Thoracic aorta (tissue), 2 donors: ENCODE measurements at places on chromosomes 7 and 10. TPM values are rescaled to one million over a fixed set of nuclear protein-coding genes. Genes with fewer than 3 reads are reported as not detected.
A peak's percentile ranks its signal among the peaks of the same experiment; 100 is the strongest.

DNA sequence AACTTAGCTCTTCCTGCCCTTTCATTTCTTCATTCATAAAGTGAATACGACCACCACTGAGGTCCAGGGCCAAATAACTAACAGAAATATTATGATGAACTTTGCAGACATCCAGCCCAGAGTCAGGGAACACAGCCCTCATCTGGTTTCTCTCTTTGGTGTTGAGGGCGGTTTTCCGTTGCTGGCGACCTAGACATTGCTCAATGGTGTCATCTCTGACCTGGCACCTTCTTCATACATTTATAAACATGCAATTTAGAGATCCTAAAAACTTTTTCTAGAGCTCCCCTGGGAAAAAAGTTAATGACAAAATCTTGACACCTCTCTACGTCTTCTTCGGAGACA lies 324 bp upstream of the TET1 start:
- no peak for DNase-seq

The NKX6-2 gene
- not detected for total RNA-seq

DNA sequence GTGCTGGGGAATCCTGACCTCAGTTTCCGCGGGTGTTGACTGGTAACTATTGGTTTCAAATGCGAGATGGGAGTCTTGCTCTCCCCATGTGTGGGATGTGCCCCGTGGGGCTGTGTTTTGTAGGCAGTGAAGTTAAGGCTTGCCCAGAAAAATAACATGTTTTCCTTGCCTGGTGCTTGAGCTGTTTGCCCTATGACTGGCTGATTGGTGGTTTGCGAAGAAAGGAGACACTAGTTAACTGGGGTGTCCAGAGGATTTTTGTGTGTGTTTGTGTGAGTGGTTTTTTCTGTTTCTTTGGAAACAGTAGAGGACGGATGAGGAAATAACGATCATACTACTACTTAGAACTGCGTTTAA lies 61.9 kb downstream of the CREB5 start:
- no peak for DNase-seq

The RNF32 gene
- total RNA-seq = not detected

DNA sequence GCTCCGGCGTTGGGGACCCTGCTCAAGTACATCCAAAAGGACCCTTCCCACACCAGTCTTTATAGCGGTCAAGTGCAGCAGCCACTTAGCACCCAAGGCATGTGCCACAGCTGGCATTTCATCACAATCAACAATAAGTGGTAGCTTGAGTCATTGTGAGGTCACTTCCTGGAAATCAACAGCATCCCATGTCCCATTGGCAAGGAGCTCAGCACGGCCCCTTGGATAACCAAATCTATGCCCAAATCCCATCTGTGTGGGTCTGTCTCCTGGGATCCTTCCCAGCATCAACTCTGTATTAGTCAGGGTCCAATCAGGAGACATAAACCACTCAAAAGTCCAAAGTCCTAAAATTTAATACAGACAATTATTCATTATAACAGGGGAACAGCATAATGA lies 27.1 kb downstream of the MDH2 start:
- no peak for DNase-seq

- DNase-seq = no peak
Observed at GRCh38 chr10:69503896-69504265, 52.6 kb downstream of the TSPAN15 start.

DNA sequence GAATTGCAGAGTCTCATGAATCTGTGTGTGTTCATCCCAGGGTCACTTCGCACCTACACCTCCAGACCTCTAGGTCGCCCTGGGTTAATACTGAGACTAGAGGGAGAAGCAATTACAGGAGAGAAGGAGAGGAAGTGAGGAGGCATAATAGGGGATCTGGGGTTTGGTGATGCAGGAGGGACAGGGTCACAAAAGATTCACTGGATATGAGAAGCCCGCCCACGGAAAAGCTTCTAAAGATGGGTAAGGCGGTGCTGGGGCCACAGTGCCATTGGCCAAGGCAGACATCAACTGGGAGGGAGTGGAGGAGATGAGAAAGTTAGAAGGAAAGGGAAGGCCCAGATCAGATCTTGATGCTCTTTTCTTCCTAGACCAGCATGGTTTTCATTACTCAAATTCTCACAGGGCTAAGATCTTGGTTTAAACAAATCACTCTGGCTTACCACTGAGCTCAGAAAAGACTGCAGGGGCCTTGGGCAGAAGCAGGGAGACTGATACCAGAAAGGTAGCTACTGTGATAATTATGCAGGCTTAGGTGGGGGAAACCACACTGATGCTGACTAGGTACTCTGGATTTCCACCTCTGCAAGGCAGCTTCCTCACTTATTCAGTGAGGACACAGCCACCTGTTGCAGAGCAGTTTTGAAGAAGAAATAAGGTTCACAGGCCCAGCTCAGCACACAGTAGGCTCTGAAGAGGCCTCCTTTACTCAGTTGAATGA lies 17.4 kb upstream of the ZNF273 start:
- no peak for DNase-seq

DNA sequence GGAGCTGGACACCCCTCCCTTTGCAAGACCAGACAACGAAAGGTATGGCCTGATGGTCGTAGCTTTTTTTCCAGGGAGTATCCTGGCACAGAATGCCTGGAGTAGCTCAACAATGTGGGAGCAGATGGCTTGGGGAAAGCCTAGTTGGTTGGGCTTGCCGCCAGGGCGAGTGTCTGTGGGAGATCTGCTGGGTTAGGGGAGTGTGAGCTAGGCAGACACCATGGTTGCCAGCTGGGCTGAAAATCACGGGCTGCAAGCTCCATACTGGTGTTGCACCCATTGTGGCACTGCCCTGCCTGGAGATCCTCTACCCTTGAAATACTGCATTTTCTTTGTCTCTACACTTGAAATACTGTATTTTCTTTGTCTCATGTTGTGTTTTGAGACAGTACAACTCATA lies 538.3 kb downstream of the PCDH15 start:
- no peak for DNase-seq

- no peak for DNase-seq
Observed at GRCh38 chr10:1217661-1218060, 161.5 kb downstream of the WDR37 start.

The CALCR gene
- total RNA-seq = not detected

DNA sequence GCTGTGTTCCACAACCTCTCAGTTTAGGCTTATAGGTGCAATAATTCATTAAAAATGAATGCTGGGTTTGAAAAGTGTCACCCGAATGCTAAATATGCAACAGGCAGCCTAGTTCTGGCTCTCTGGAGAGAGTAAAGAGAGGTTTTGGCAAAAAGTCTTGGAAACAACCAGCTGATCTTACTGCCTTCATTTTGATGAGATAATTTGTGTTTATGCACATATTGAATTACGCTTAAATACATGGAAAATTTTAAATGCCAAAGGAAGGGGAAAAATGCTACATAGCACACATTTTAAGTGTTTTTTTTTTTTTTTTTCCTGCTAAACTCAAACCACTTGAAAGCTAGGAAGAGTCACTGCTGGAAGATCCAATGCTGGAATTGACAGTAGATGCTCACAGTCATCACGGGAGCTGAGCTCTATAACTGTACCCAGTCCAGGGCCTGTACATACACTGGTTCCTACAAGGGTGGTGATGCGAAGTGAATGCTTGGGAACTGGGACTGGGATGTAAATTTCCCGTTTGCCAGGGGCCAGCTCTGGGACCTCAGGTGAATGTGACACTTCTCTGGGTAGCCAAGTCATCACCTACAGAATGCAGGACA lies 151.5 kb downstream of the PFKFB3 start:
- DNase-seq = no peak

- no peak for DNase-seq
Observed at GRCh38 chr10:17195083-17195482, 6.4 kb downstream of the TRDMT1 start.

The SPDYE9 gene
- total RNA-seq = not detected

DNA sequence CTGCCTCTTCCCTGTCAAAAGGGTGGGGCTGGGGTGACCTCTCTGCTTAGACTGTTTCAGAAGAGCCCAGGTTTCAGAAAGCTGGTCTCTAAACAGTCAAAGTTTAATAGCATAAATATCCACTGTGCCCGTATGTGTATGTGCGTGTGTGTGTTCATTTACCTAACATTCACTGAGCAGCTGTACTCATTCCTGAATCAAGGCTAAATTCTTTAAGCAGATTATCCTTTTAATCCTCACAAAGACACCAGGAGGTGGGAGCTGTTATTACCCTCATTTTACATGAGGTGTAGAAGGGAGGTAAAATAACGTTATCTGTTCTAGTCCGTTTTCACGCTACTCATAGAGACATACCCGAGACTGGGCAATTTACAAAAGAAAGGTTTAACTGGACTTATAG lies 72.2 kb downstream of the RSU1 start:
- no peak for DNase-seq

- DNase-seq = no peak
Observed at GRCh38 chr7:17640730-17641377, 299.4 kb downstream of the SNX13 start.

- no peak for DNase-seq
Observed at GRCh38 chr10:124097883-124098282, 4.5 kb upstream of the CHST15 start.

The SLC37A3 gene
- total RNA-seq = 66.5 TPM

DNA sequence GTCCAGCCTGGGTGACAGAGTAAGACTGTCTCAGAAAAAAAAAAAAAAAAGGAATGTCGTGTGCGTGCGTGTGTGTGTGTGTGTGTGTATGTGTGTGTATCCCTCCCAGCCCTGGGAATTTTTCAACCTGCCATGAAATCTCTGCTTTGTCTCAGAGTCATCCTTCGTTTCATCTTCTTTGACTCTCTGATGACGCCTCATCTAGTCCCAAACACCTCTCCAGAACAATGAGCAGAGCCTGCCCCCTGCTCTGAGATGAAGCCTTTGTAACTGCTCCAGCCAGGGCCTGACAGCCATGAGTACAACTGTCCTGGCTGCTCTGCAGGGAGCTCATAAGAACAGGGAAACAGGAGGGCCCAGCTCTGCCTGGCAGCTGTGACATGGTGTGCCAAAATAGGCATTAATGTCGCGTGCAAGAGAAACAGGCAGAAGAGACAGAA lies 149.5 kb downstream of the FAM107B start:
- no peak for DNase-seq

The EMX2 gene
- total RNA-seq = not detected

DNA sequence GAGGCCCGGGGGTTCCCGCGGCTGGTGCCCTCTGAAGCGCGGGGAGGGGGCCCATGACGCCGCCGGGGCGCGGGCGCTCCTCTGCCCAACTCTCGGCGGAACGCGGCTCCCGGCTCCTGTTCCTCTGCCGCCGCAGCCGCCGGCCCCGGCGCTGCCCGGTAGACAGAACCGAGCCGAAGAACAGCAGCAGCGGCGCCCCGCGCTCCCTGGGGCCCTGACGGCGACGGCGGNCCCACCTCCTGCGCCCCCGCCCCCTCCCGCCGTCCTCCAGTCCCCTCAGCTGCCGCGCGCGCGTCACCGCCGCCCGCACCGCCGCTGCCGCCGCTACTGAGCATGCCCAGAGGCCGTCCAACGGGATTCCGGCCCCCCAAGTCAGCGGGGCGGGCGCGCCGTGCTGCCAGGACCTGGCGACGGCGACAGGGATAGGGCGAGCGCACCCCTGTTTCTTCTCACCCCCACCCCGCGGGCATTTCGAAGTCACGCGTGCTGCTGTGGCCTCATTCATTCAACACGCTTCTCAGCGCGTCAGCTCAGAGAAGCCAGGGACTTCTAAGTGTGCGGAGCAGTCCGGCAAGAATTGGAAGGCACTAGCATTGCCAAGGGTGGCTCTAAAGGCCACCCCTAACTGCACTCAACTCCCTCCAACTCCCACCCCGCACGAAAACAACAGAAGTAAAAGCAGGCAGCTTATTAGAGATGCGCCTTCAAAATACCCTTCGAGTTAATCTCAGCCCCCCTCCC lies at the start of gene IPMK:
Gene IPMK, minus strand, starts transcription at position 182 of the 741 bp plus-strand sequence. CDS start 283 bp downstream, outside the sequence.
- DNase-seq = peak; percentile 77

- DNase-seq = no peak
Observed at GRCh38 chr7:17233603-17234002, 64.8 kb upstream of the AHR start.

- DNase-seq = no peak
Observed at GRCh38 chr7:26381476-26382353, 90.1 kb downstream of the SNX10 start.

The GHITM gene
- 116 TPM for total RNA-seq

GRCh38 chr7:139582130-139582650 lies 58.7 kb downstream of the CLEC2L start:
- no peak for DNase-seq
